NCI-H1092 (cell line): ENCODE measurements at places on chromosomes 16 and 17.

- DNase-seq: no peak
Observed at GRCh38 chr16:86222547-86222946, 287.8 kb upstream of the FOXF1 start.

DNA sequence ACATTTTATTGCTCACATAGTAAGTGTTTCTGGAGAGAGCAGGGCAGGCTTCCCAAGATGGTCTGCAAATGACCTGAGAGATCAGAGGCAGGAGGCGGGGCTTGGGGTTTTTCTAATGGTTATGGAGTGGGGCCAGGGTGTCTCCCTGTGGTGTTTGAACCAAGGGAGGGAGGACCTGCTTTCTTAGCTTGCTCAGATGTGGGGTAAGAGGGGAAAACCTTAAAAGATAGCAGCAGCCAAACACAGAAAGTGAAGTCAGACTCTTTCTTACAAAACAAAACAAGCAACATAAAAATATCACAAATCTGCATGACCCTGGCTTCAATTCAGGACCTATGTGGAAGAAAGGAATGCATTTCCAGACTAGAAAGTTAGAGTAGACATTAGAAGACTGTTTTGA is 22.9 kb upstream of the DNAJA2 start:
- no peak for DNase-seq

GRCh38 chr17:63267846-63268245 is 178.3 kb downstream of the CYB561 start:
- no peak for DNase-seq

DNA sequence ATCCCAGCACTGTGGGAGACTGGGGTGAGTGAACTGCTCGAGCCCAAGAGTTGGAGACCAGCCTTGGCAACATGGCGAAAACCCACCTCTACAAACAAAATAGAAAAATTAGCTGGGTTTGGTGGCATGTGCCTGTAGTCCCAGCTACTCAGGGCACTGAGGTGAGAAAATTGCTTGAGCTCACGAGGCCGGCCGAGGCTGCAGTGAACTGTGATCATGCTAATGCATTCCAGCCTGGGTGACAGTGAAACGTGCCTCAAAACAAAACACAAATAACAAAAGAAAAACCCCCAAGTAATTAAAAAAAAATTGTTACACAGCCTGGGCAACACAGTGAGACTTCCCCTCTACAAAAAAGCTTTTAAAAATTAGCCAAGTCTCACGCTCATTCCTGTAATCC is 5.0 kb downstream of the CCDC47 start:
- no peak for DNase-seq

- DNase-seq: peak; percentile 70
Observed at GRCh38 chr17:56819431-56820145, 14.1 kb downstream of the C17orf67 start.
